ENCODE measurements at places on chromosomes 6 and 20.

GRCh38 chr6:49766762-49767161 lies 20.3 kb downstream of the PGK2 start:
- no peak for DNase-seq

GRCh38 chr6:167761794-167762258 lies 64.9 kb upstream of the AFDN start:
- DNase-seq, result no peak

DNA sequence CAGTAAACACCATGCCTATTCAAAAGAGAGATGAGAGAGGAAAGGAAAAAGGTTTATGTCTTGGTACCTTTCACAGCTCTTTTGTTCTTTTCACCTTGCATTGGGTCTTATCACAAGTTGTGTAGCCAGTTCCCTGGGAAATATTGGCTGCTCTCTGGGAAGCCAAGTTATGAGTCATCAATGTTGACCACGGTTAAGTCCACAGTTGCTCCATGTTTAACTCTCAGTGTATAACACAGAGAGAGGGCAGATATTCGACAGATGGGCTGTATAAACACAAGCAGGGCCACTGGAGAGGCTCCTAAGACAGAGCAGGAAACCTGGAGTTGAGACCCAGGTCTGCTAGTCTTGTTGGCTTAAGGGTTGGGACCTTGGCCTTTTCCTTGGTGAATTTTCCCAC lies 718.6 kb downstream of the QKI start:
- no peak for DNase-seq

DNA sequence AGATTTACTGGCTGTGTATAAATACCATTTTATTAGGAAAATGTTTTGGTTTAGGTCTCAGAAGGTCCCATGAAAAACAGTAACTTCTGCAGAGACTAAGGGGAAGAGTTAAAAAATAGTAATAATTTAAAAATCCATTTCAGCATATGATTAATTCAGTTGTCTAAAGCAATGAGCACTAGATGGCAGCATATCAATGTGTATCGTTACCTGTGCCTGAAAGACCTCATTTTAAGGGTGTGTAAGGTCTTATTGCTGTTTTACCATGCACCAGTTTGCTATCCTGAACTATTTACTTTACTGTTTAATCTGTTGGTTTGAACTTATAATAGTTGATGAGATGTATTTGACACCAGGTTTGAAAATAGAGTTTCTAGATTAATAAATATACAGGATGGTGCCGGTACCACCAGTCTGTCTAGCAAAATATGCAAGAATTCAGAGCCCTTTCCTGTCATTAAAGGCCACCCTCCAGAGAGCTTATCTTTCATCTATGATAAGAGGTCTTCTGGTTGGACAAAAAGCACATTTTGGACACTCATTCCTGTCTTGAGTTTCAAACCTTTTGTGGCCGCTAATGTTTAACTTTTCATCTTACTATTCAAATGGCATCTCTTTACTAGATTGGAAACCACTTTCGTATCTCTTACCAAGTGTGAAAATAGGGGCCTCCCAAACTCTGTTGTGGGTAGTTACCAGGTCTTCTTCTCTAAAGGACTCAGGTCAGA lies 8.9 kb upstream of the AHI1 start:
- no peak for DNase-seq

- DNase-seq, result no peak
Observed at GRCh38 chr20:58692579-58693225, at the start of gene NPEPL1. Gene NPEPL1, plus strand, starts transcription at chr20:58692800. Its CDS starts 101 bp downstream, at chr20:58692901.

DNA sequence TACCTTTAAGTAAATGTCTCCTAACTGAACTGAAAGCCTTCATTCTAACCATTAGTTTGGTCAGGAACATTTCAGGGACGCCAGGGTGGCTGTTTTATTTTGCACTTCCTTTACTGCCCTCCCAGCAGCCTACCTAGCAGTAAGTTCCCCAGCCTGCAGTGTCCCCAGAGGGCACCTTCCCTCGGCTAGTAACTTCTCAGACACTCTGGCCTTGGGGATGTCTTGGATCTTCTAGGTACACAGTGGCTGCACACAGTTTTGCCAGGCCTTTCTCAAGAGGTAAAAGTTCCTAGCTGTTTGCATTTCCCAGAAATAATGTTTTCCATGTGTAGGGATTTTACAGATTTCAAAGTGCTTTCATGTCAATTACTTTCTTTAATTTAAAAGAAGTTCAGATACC lies 378 bp upstream of the LAMA2 start:
- DNase-seq, result no peak

Data from left renal pelvis (tissue), 4 donors.